Endothelial cell (in vitro differentiated cells): ENCODE measurements at places on chromosomes 7 and 10. TPM values are rescaled to one million over a fixed set of nuclear protein-coding genes. Genes with fewer than 3 reads are reported as not detected.

- H3K4me1 ChIP-seq: peaks cover 5% of the 10 kb centered on the region
- DNase-seq: no peak
- no peaks in the 10 kb centered on the region for H3K27me3 ChIP-seq
- H3K4me3 ChIP-seq: no peak overlapping the region
- no peak overlapping the region for H3K27ac ChIP-seq
Measured at GRCh38 chr7:18425227-18425626, 70.3 kb upstream of the HDAC9 start.

DNA sequence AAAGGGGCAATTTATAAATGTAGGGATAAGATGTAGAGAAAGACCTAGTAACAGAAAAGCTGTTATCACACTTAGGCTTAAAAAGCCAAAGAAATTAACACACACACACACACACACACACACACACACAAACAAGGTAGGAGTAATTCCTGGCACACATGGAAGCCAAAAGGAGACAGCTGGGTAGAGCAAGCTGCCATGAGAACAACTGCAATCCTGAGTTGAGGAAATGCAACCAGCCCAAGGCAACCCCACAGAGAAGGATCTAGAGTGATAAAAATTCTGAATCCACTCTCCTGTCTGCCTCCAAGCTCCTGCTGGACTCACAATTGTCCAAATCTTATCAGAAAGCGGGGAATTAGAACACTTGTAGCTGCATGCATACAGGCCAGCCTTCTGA lies 229.1 kb upstream of the DGKB start:
- no peak for DNase-seq
- peaks cover 17% of the 10 kb centered on the region for H3K4me1 ChIP-seq
- H3K4me3 ChIP-seq: no peak overlapping the region
- H3K27me3 ChIP-seq: no peaks in the 10 kb centered on the region

GRCh38 chr7:11343818-11344413 lies 370.2 kb downstream of the PHF14 start:
- no peaks in the 10 kb centered on the region for H3K36me3 ChIP-seq
- H3K27ac ChIP-seq: no peak overlapping the region
- no peak overlapping the region for H3K4me3 ChIP-seq
- H3K27me3 ChIP-seq: no peaks in the 10 kb centered on the region
- H3K4me1 ChIP-seq: peaks cover 20% of the 10 kb centered on the region

GUSB gene
- total RNA-seq: 53.6 TPM

GRCh38 chr7:510782-511281 lies 8.8 kb downstream of the PDGFA start:
- H3K4me3 ChIP-seq: no peak overlapping the region
- H3K27me3 ChIP-seq: peaks cover 14% of the 10 kb centered on the region
- peaks cover 4% of the 10 kb centered on the region for H3K36me3 ChIP-seq
- H3K4me1 ChIP-seq: no peaks in the 10 kb centered on the region

KEL gene
- 0.74 TPM for total RNA-seq

DNA sequence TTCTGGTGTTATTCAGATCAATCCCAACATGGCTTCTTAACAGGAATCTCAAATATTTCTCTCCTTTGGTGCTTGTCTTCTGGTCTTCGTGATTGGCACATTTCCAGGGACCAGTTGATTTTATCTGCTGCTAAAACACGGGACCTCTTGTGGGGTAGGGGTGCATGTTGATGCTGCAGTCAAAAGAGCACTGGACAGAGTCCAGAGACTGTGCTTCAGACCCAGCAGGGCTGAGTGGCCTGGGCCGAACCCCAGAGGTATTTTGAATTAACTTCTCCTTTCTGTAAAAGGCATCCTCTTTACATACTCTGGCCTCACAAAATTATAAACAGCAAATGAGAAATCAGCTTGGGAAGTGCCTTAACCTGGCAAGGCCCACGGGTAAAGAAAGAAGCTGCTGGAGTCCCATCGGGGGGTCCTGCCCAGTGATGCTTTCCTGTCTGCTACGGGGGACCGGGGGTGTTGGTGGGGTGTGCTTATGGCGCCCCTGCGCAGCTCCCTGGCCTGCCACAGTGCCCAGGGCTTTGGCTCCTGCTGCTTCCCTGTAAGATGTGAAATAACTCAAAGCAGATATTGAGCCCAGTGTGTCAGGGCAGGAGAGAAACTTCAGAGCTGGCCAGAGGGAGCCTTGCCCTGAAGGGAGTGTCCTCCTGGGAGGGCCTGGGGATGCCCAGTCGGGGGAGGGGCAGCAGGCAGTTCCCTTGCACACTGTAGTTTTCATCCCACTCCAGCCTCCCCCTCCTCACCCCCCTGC lies 230.5 kb downstream of the TCF7L2 start:
- no peaks in the 10 kb centered on the region for H3K4me1 ChIP-seq
- H3K4me3 ChIP-seq: no peak overlapping the region
- DNase-seq: no peak
- no peak overlapping the region for H3K27ac ChIP-seq
- H3K27me3 ChIP-seq: no peaks in the 10 kb centered on the region
- H3K36me3 ChIP-seq: no peaks in the 10 kb centered on the region

DNA sequence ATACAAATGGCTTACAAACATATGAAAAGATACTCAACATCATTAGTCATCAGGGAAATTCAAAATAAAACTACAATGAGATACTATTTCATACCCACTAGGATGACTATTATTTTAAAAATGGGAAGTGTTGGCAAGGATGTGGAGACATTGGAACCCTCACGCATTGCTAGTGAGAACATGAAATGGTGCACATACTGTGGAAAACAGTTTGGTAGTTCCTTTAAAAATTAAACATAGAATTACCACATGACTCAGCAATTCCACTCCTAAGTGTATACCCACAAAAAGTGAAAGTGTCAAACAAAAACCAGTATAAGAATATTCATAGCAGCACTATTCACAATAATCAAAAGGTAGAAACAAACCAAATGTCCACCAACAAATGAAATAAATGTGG lies 48.5 kb upstream of the SHTN1 start:
- H3K36me3 ChIP-seq: peaks cover 3% of the 10 kb centered on the region
- peaks cover 7% of the 10 kb centered on the region for H3K4me1 ChIP-seq
- H3K4me3 ChIP-seq: no peak overlapping the region
- DNase-seq: no peak
- H3K27me3 ChIP-seq: peaks cover 1% of the 10 kb centered on the region

- peaks cover 32% of the 10 kb centered on the region for H3K36me3 ChIP-seq
- no peaks in the 10 kb centered on the region for H3K27me3 ChIP-seq
- no peak for DNase-seq
- no peaks in the 10 kb centered on the region for H3K4me1 ChIP-seq
Measured at GRCh38 chr7:30046127-30046770, 18.0 kb downstream of the PLEKHA8 start.

DNA sequence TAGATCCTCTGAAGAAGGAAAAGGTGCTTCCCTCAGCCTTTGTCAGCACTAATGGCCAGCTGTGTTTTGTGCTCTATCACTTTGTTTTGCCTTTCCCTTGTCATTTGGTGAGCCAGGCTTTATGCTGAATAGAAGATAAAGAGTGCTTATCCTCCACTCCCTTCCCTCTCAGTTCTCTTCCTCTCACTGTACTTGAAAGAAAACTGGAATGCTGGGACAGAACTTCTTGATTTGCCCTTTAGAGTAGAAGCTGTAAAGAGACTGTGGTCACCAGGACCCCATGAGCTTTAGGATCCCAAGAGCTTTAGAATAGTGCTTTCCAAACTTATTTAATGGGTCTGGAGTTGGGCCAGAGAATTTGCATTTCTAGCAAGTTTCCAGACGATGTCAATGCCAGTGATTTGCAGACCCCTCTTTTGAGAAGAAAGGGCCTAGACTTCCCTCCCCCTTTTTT lies 81.4 kb downstream of the LRRC4 start:
- no peak for DNase-seq
- peak overlapping the region; percentile 54 for H3K27ac ChIP-seq
- no peak overlapping the region for H3K4me3 ChIP-seq
- peaks cover 58% of the 10 kb centered on the region for H3K4me1 ChIP-seq
- H3K36me3 ChIP-seq: peaks cover 27% of the 10 kb centered on the region

GJD4 gene
- not detected for total RNA-seq

- H3K4me3 ChIP-seq: no peak overlapping the region
- H3K4me1 ChIP-seq: peaks cover 21% of the 10 kb centered on the region
- H3K36me3 ChIP-seq: no peaks in the 10 kb centered on the region
- DNase-seq: no peak
Measured at GRCh38 chr7:46215987-46216567, 295.0 kb upstream of the IGFBP3 start.

DNA sequence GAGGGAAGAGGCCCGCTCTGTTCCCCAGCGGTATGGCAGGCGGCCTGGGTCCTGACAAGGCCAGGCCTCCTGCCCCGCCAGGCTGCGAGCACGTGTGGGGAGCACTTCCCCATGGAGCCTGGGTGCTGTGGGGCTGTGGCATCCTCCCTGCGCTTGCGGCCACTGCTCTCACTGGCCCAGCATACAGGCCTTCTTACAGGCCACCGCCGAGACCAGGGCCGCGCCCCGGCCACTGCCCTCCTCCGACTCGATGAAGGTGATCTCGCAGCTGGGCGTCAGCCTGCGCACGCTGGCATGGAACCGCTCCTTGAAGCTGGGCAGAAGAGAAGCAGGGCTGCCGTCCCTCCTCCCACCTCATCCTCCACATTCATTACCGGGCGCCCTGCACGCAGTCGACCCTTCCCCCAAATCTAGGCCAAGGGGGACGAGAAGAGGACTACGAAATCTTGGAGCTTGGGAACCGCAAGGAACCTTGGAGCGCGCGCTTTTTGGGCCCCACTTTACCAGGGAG lies 3.9 kb upstream of the MYL7 start:
- DNase-seq: no peak
- no peaks in the 10 kb centered on the region for H3K36me3 ChIP-seq
- H3K4me3 ChIP-seq: no peak overlapping the region
- H3K4me1 ChIP-seq: no peaks in the 10 kb centered on the region
- H3K27ac ChIP-seq: no peak overlapping the region

- peaks cover 2% of the 10 kb centered on the region for H3K27me3 ChIP-seq
- no peak overlapping the region for H3K4me3 ChIP-seq
- no peak overlapping the region for H3K27ac ChIP-seq
- H3K4me1 ChIP-seq: peaks cover 5% of the 10 kb centered on the region
Measured at GRCh38 chr7:522071-522950, 2.7 kb upstream of the PDGFA start.

DNA sequence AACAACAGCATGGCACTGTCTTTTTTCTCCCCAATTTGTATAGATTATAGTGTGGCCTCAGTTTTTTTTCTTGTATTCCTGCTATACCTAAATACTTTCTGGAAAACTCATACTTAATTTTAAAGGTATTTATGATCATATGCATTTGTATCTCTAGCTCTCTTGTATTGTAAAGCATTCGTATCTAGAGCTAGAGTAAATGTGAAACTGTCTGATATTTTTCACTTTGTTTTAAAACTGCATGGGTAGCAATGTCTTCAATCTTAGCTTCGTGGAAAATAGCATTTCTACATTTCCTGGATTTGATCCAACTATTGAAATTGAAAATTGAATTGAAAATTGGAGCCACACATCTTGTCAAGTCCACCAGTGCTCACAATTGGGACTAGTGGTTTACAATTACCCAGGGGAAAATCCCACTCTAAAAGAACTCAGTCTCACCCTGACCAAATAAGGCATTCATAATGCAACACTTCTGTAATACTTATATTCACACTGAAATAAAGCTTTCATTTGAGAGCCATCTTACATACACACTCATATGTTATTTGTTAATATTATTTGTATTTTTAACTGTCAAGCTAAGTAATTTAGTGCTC lies 51.3 kb upstream of the KLF6 start:
- H3K36me3 ChIP-seq: no peaks in the 10 kb centered on the region
- H3K27ac ChIP-seq: peak overlapping the region; percentile 98
- H3K4me1 ChIP-seq: peaks cover 17% of the 10 kb centered on the region

- H3K27me3 ChIP-seq: peaks cover 3% of the 10 kb centered on the region
- H3K27ac ChIP-seq: no peak overlapping the region
- peaks cover 16% of the 10 kb centered on the region for H3K4me1 ChIP-seq
- no peak overlapping the region for H3K4me3 ChIP-seq
Measured at GRCh38 chr7:38016567-38016966, 96.1 kb downstream of the EPDR1 start.

GRCh38 chr10:91043173-91043910 lies 122.5 kb upstream of the ANKRD1 start:
- no peaks in the 10 kb centered on the region for H3K27me3 ChIP-seq
- H3K27ac ChIP-seq: no peak overlapping the region

DNA sequence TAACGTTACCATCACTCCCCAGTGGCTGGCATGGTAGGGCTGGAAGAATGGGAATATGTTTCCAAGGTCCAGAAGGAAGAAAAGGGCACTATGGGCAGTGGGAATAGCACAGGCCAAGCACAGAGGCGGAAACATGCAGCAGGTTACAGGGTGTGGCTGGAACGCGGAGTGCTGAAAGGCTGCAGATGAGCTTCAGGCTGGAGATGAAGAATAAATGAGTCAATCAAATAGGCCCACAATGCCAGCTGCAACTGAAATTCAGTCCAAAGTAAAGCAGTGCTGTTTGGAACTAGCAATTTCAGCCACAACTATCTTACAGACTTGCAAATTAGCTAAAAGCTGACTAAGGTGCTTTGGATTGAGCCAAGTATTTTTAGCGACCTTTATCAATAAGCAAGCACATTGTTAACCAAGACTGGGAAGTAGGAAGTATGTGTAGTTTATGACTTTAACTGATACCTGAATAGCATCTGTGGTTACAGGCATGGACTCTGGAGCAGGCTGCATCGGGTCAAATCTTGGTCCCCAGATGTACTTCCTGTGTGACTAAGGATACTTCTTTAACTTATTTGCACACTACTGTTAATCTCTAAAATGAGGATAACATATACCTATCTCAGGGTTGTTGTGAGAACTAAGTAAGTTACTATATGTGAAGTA lies 77.5 kb upstream of the CTTNBP2 start:
- no peak for DNase-seq
- no peak overlapping the region for H3K27ac ChIP-seq
- H3K4me3 ChIP-seq: no peak overlapping the region
- H3K4me1 ChIP-seq: peaks cover 3% of the 10 kb centered on the region

- H3K27ac ChIP-seq: no peak overlapping the region
- DNase-seq: no peak
- H3K27me3 ChIP-seq: no peaks in the 10 kb centered on the region
- no peaks in the 10 kb centered on the region for H3K4me1 ChIP-seq
- H3K4me3 ChIP-seq: no peak overlapping the region
Measured at GRCh38 chr10:52853704-52854103, 81.1 kb upstream of the MBL2 start.
